ENCODE measurements at places on chromosomes 2 and 18. TPM values are rescaled to one million over a fixed set of nuclear protein-coding genes. Genes with fewer than 3 reads are reported as not detected.

Gene CDH7
- total RNA-seq: 0.94 TPM

Gene KCNK3
- total RNA-seq: 6.6 TPM

DNA sequence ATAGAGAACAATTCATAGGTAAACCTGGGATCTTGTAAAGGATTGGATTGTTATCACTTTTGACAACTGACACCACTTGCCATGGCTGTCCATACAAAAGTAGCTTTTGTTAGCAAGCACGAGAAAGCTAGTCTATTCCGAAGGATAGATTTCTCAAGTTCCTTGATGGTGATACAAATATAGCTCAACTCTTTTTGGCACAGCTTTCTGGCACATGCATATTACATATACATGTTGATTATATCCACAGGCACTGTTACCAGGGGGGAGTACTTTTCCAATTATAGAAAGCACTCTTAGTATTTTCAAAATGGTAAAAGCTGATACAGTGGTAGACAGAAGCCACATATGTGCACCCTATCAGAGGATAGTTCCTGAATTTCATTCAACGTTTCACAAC lies 168.9 kb downstream of the UPP2 start:
- DNase-seq: no peak
- peaks cover 4% of the 10 kb centered on the region for H3K27me3 ChIP-seq
- H3K27ac ChIP-seq: no peak overlapping the region
- no peak overlapping the region for H3K4me3 ChIP-seq

Gene CAMKMT
- 11.3 TPM for total RNA-seq

Gene REEP1
- 1.8 TPM for total RNA-seq

Gene CHRND
- not detected for total RNA-seq

- peak overlapping the region; percentile 21 for H3K27ac ChIP-seq
- peaks cover 15% of the 10 kb centered on the region for H3K4me1 ChIP-seq
- H3K36me3 ChIP-seq: no peaks in the 10 kb centered on the region
- no peak for DNase-seq
Measured at GRCh38 chr2:134136731-134137130, 117.1 kb upstream of the MGAT5 start.

DNA sequence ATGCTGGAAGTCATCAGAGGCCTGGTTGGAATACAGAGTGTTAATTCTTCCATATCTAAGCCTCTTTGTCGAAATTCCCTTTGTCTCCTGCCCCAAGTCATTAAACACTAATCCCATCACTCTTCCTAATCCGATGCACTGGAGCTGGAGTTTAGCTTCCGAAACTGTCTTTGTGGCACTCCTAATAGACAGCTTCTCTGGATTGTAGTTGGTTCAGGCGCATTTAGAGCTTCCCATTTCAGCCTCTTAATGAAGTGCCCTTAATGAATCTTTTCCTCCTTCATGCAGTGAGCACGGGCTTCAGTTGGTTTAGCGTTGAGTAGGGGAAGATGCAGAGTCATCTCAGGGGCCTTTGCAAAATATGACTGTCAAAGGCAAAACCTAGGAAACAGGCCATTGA lies 72.2 kb upstream of the MEIS1 start:
- H3K36me3 ChIP-seq: peaks cover 2% of the 10 kb centered on the region
- no peak overlapping the region for H3K27ac ChIP-seq
- H3K4me3 ChIP-seq: no peak overlapping the region
- H3K4me1 ChIP-seq: peaks cover 36% of the 10 kb centered on the region
- DNase-seq: no peak

GRCh38 chr2:31107591-31108300 lies 30.5 kb downstream of the GALNT14 start:
- no peaks in the 10 kb centered on the region for H3K36me3 ChIP-seq
- no peak overlapping the region for H3K4me3 ChIP-seq
- H3K4me1 ChIP-seq: no peaks in the 10 kb centered on the region
- H3K27ac ChIP-seq: no peak overlapping the region

GRCh38 chr2:154443919-154444318 lies 254.6 kb upstream of the KCNJ3 start:
- no peaks in the 10 kb centered on the region for H3K27me3 ChIP-seq
- no peak overlapping the region for H3K27ac ChIP-seq
- DNase-seq: no peak
- no peak overlapping the region for H3K4me3 ChIP-seq
- H3K36me3 ChIP-seq: no peaks in the 10 kb centered on the region

Gene AQP12B
- not detected for total RNA-seq

- peaks cover 35% of the 10 kb centered on the region for H3K4me1 ChIP-seq
- no peaks in the 10 kb centered on the region for H3K36me3 ChIP-seq
- H3K27ac ChIP-seq: peak overlapping the region; percentile 99
- peaks cover 1% of the 10 kb centered on the region for H3K27me3 ChIP-seq
Measured at GRCh38 chr2:28393114-28393836, 617 bp downstream of the FOSL2 start.

Gene PSMA8
- total RNA-seq: not detected

Data from mesothelial cell of epicardium (in vitro differentiated cells).